ENCODE measurements at places on chromosomes 2 and 18.
A peak's percentile ranks its signal among the peaks of the same experiment; 100 is the strongest.

- peak; percentile 61 for DNase-seq
Observed at GRCh38 chr2:112712465-112712864, 8.4 kb upstream of the NT5DC4 start.

DNA sequence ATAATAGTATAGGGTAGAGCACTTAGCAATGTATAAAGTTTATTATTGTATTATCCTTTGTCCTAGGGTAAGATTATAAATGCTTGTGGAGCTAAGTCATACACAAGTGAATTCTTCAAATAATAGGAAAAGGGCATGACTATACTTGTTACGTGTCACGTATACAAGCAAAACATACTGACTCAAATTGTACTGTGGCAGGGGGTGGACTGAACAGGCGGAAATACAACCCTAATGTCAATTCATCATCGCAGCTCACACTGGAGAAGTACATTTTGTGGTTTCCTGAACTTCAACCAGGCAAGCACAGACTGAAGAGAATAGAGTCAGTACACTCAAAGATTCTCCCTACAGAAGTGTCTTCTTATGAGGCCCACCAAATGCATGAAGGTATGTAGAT, 201.0 kb downstream of the MBD2 start:
- DNase-seq = no peak

- DNase-seq = no peak
Observed at GRCh38 chr2:99085421-99085820, 56.1 kb upstream of the C2orf15 start.

- DNase-seq = no peak
Observed at GRCh38 chr2:239523954-239524330, 123.1 kb upstream of the HDAC4 start.

GRCh38 chr2:133516405-133517026, 51.7 kb downstream of the NCKAP5 start:
- DNase-seq = no peak

GRCh38 chr2:133371286-133371685, 197.0 kb downstream of the NCKAP5 start:
- no peak for DNase-seq

- DNase-seq = no peak
Observed at GRCh38 chr2:205386109-205386508, 296.2 kb upstream of the NRP2 start.

DNA sequence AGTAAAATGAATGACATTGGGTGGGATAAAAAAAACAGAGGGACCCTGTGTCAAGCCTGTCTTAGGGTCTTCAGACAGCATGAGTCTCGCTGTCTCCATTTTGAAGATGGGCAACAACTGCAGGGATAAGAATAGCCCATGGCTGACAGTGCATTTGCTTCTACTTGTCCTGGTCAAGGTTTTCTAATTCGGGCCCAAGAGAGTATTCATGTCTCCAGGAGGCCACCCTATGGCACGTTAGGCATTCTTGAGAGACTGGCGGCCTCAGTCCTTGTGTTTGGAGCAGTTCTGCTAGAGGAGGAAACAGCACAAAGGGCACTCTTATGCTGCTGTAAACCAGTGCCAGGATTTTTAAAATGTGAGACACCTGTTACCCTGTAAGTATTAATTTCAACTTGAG, 9.5 kb upstream of the MYL1 start:
- DNase-seq = no peak

- DNase-seq = no peak
Observed at GRCh38 chr2:152443771-152444170, 108.8 kb downstream of the FMNL2 start.

DNA sequence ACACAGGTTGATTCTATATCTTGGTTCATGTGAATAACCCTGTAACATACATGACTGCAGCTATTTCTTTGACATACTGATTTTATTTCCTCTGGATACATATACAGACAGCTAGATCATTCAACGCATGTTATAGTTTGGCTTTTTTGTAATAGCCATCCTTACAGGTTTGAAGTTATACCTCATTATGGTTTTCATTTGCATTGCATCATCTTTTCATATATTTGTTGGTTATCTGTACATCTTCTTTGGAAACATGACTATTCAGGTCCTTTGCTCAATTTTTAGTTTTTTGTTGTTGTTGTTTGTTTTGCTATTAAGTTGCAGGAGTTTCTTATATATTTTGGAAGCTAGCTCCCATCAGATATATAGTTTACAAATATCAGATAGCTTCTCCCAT, 276.2 kb upstream of the NETO1 start:
- no peak for DNase-seq

- no peak for DNase-seq
Observed at GRCh38 chr2:218005486-218005885, 2.7 kb upstream of the TNS1 start.

- DNase-seq = no peak
Observed at GRCh38 chr2:151904807-151905206, 76.6 kb upstream of the ARL5A start.

GRCh38 chr18:37694516-37694915, 128.9 kb upstream of the CELF4 start:
- no peak for DNase-seq

DNA sequence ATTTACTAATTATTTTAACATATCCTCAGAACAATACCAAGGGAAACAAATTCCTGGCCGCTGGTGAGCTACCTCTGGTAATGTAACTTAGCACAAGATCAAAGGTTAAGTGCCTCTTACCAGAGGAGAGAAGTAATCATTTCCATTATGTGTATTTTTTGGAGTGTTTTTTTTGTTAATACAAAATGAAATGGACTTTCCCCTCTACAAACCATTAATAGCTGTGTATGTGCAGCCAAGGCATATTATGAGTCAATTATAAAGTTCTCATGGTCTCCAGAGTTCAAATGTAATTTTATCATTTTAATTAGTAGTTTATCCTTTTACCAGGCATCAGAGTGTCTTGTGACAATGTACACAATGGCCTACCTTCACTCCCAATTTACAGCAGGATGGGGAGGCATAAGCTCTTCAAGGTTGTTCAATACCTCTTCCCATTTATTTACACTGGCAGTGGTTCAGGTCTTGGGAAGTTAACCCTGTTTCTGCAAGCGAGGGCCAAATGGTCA, 242.2 kb downstream of the TGIF1 start:
- no peak for DNase-seq

GRCh38 chr2:188330316-188331053, 38.8 kb downstream of the GULP1 start:
- DNase-seq = no peak

DNA sequence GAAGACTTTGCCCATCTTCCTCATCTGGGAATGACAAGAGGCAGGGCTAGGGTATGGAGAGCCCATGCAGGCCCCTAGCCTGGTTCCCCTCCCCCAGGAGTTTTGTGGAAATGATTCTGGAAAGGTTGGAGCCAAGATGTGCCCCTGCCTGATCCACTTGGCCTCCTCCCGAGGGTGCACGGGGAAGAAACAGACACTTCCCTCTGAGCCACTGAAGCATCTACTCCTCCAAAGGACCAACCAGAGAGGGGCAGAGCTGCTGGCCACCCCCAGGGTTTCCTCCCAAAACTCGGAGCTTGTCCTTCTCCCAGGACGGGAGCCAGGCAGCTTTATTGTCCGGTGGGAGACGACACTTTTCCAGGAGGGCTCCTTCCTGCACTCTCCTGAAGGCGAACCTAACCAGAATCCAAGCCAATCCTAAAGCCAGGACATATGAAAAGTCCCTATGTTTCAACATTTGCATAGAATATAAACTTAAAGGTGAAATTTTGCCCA, 149.2 kb upstream of the COPS8 start:
- DNase-seq = no peak

DNA sequence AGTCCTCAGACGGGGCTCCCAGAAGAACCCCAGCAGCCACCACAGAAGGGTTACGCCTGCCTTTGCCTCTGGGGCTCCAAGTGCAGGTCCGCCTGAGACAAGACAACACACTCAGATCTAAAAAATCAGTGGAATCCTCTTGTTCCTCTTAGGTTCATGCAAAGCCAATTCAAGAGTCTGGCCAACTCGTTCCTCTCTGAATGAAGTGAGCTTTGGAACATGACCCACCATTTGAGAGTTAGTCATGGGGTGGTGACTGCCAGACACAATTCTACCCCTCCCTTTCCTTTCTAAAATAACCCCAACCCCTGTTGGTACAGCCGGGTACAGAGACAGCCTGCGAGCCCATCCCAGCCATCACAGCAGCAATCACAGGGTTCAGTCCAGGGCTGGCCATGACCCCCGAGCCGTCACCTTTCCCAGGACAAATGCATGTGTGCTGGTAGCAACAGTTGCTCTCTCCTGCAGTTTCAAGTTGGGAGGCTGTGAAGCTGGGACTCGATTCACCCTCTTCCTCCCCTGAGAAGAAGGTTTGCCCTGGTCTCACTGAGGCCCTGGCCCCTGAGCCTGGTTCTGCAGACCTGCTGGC, 183.1 kb upstream of the SH3BP4 start:
- no peak for DNase-seq

DNA sequence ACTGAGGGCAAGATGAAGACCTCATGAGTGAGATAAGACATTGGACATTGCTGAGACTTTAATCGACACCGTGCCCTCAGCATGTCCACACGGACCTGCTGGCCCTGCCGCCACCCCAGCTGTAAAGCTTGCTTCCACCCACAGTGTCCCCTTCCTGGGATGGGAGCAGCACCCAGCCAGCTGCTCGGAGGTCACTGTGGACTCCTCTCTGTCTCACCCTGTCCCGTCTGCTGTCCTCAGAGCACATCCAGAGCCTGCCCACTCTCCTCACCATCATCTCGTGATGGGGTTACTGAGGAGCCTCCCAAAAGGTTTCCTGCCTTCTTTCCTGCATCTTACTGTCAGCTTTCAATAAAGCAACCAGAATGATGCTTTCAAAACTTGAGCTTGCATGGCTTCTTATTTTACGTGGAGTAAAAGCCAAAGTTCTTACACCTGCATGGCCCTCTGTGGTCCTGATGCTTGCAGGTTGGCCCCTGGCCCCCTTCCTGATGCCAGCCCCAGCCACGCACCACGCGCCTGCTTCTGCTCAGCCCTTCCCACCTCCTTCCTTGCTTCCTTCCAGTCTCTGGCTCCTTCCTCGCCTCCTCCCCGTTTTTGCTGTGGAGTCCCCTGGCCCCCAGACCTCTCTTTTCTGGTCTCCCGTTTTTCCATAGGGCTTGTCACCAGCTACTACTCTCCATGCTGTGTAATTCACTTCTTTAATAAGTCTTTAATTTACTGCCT, 67.0 kb downstream of the DGKD start:
- DNase-seq = no peak

DNA sequence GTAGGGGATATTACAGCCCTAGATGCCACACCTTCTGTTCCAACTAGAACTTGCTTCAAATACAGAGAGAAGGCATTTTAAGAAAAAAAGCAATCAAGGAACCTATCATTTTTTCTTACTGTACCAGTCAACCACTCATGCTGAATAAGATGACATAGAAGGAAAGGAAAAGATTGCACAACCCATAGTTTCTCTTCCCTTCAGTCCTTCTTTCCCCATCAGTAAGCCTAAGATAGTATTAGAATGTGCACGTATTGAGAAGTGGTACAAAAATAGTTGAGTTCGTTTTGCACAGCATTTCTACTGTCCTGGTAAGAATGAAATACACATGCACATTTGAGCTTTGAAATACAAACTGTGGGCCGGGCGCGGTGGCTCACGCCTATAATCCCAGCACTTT, 27.0 kb upstream of the HK2 start:
- DNase-seq = no peak

GRCh38 chr18:31875301-31875700, 67.6 kb downstream of the TRAPPC8 start:
- DNase-seq = no peak

- no peak for DNase-seq
Observed at GRCh38 chr2:212416086-212416485, 122.5 kb downstream of the ERBB4 start.

DNA sequence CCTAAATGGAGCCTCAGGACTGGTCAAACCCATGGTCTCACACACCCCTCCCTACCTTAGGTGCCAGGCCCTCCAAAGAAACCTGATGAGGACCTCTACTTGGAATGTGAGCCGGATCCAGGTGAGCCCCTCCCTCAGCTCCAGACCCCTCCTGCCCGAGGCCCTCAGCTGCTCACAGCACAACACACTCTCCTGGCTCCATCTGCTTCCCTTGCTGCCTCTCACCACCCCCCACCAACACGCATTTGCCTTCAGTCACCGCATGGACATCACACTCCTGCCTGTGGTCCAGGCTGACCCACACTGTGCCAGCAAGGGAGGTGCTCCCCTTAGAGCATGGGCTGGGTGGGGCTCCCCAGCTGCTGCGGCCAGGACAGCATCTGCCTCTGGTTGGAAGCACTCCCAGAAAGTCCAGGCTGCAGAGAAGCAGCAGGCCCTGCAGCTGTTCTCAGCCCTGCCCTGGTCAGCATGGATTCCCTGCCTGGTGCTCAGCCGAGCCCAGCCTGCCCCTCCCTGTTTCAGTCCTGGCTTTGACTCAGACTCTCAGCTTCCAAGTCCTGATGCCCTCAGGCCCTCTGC, 15.1 kb downstream of the SH2D6 start:
- DNase-seq = no peak

- no peak for DNase-seq
Observed at GRCh38 chr18:39366656-39367055, 1801.1 kb upstream of the CELF4 start.

All from K562 (cell line).